ENCODE measurements at places on chromosomes 7 and 10.

GRCh38 chr7:116241291-116241690 lies 31.0 kb downstream of the TES start:
- DNase-seq = no peak

DNA sequence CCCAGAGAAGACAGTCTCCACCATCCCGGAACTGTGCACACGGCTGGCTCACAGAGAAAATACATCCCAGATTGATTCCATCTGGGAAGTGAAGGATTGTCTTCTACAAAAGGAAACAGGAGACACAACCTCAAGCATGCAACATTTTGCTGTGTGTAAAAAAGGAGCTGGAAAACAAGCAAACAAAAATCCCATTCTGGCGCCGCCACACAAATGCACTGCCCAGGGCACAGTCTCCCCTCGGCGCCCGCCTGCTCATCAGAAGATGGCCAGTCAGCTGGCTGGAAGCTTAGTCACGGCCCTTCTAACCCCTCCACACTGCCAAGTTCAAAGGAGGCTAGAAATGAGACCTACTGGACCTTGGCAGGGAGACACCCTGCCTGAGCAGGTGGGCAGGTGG lies 14.1 kb upstream of the CYTH3 start:
- DNase-seq = no peak

GRCh38 chr10:34880817-34881216 lies 65.7 kb upstream of the PARD3 start:
- DNase-seq = no peak

DNA sequence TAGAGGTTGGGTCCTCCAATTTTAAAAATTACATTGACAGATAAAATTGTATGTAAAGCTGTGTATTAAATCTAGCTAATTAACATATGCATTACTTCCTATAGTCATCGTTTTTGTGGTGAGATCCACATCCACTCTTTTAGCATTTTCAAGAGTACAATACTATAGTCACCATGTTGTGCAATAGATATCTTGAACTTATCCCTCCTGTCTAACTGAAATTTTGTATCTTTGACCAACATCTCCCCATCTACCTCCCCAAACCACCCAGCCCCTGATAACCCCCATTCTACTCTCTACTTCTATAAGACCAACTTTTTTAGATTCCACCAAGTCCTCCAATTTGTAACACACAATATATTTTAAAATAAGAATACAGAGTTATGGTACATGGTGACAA lies 208.0 kb downstream of the RELN start:
- no peak for DNase-seq

- no peak for DNase-seq
Observed at GRCh38 chr7:133301444-133301843, 48.6 kb downstream of the EXOC4 start.

DNA sequence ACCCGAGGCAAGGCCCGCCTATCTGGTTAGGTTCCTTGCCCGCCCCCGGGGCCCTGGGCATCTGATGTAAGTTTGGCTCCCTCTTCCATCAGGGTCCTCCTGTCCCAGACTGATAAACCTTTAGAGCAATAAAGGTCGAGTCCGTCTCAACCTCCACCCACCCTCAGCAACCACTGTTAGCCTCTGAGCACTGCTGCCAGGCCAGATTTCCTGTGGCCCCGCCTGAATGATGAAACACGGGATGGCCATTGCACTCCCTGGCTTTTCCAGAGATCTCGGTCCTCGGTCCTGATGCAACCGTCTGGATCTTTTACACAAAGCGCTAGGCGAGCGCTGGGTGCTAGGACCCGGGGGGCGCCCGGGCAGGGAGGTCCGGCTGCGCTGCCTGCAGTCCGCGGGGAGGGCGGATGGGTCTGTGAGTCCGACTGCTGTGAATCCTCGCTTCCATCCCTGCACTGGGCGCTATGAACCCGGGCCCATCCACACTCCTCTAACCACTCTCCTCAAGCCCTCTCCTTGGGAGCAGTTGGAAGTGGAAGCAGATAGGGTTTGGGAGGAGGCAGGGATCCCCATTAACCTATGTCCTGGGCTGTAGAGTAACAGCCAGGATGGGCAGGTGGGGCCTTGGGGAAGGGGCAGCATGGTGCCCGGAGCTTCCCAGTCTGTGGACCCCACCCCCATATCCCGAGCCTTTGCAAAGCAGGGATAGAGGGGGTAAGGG lies 875 bp upstream of the DDIT4 start:
- DNase-seq = no peak

- DNase-seq = no peak
Observed at GRCh38 chr10:25614652-25615051, 319.4 kb upstream of the MYO3A start.

DNA sequence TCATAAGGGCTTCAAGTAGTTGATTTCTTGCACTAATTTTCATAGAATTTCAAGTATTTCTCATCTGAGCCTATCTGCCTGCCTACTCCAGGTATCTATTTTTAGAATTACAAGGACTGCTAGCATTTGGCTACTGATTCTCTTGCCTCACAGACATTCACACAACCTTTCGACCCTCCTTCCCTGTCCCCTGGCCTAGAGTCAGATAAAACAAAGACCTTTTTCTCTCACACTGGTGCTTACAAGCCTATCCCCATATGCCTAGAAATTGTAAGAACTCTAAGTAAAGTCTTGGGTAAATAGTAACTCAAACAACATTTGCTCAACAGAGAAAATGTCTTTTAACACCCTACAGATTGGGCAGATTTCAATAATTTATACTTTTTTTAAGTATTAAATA lies 6.3 kb downstream of the GPAM start:
- DNase-seq = no peak

Data from GM18507 (cell line).